Activated CD8-positive, alpha-beta memory T cell treated with anti-CD3 and anti-CD28 coated beads for 48 hours (primary cell): ENCODE measurements at places on chromosomes 2 and 18.

DNA sequence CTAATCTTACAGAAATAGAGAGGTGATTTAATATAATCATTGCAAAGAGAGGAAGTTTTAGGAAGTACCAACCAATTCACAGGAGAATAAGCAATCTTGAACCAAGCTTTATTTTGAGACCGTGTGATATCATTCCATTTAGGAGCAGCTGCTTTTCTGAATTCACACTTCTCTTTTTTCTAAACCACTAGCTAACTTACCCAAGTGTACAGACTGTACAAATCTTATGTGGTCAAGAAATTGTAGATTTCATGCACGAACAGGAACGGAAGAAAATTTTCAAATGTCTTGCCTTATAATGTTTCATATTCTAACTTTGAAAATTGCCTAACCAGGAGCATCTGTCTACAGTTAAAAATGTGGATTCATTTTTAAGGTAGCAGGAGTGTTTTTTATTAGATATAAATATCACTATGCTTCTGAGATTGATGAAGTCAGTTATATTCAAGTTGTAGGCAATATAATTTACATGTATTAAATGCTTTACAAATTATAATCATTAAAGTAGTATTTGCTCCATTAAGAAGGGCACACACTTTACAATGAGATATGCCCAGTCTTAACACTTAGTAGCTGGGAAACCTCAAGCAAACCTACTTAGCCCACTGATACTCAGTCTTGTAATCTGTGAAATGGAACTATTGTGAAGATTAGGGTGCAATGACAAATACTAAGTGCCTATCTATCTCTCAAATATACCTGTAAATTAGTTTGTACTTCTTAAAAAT is 302.2 kb upstream of the STON1 start:
- no peak for DNase-seq

- DNase-seq: no peak
Measured at GRCh38 chr2:11663427-11663826, 6.6 kb downstream of the NTSR2 start.

DNA sequence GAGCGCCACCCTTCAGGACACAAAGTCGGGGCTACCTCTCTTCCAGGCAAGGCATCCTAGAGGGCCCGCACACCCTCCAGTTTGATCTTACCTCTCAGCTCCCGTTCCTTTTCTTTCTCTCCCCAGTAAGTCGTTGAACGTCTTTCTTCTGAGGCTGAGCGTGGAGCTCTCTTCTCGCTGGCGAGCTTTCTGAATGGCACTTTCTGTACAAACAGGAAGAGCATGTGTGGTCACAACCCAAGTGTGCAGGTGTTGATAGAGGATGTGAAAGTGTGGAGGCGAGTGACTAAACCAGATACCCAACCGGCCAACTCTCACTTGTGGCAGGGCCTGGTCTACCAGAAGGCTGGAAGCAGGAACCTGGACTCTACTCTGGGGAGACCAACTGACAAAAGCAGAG is at the start of gene AFF3:
AFF3 (minus strand) TSS at position 198 of the 400 bp plus-strand sequence. CDS start 38,136 bp downstream, outside the sequence.
- DNase-seq: peak; percentile 27

GRCh38 chr2:64403426-64403825 is 50.5 kb upstream of the LGALSL start:
- no peak for DNase-seq

DNA sequence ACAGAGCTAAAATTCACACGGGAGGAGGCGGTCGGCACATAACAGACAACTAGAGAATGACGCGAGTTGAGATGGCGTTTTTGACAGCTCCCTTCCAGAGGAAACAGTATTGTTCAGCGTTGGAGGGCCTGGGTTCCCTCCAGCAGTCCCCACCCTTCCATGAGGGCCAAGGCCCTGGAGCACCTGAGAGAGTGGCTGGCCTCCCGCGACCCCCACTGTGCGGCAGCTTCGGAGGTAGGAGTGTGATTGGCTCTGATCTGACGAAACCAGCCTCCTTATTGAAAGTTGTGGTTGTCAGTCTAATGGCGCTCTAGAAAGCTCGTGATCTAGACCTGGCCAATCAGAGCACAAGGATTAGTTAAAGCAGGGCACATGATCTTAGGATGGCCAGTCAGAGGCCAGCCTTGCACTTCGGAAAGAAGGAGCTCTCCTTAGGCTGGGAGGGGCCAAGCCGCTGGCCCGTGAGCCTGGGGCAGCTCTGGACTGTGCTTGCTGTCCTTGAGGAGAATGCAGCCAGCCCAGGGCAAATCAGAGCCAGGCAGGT is 104.5 kb upstream of the CELF4 start:
- no peak for DNase-seq

- no peak for DNase-seq
Measured at GRCh38 chr2:9398881-9399780, 24.2 kb downstream of the ITGB1BP1 start.

DNA sequence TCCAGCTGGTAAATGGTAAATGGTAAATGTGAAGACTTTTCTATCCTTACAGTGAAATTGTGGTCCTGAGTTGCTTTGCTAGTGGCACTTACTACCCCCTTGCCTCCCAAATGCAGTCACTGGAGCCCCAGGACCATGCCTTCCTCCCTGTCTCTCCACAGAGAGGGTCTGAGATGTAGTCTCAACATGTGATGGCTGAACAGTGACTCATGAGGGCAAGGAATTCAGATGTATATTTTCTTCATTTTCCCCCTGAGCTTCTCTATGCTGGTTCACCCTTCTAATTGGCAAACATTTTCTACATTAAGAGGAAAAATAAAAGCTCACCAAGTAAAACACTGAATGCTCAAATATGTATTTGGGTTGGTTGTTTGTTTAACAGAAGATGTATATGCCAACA is 232.0 kb downstream of the SH3BP4 start:
- DNase-seq: no peak

DNA sequence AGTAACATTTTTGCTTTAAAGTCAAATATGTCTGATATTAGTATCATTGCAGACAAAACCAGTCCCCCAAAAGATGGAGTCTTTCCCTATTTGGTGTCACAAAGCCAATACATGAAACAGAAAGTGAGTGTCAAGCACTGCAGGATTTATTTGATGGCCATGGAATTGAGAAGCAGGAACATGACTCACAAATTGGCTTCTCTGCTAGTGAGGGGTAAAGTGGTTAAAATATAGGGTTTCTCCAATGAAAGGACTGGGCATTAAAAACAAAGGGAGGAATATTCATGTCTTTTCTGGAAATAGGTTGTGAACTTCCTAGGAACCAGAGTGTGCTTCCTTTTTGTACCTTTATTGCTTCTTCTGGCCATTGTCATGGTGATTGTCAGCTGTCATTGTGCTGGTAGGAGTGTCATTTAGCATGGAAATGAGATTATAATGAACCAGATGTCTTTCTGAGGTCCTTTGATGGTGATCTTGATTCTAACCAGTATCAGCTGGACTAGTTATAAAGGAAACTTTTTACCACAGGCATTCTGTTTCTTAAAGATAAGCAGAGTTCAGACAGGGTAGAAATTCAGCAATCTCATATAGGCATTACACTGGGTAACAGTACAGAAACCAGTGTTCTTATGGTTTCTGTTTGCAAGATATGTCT is 4.1 kb downstream of the REG1B start:
- DNase-seq: no peak

DNA sequence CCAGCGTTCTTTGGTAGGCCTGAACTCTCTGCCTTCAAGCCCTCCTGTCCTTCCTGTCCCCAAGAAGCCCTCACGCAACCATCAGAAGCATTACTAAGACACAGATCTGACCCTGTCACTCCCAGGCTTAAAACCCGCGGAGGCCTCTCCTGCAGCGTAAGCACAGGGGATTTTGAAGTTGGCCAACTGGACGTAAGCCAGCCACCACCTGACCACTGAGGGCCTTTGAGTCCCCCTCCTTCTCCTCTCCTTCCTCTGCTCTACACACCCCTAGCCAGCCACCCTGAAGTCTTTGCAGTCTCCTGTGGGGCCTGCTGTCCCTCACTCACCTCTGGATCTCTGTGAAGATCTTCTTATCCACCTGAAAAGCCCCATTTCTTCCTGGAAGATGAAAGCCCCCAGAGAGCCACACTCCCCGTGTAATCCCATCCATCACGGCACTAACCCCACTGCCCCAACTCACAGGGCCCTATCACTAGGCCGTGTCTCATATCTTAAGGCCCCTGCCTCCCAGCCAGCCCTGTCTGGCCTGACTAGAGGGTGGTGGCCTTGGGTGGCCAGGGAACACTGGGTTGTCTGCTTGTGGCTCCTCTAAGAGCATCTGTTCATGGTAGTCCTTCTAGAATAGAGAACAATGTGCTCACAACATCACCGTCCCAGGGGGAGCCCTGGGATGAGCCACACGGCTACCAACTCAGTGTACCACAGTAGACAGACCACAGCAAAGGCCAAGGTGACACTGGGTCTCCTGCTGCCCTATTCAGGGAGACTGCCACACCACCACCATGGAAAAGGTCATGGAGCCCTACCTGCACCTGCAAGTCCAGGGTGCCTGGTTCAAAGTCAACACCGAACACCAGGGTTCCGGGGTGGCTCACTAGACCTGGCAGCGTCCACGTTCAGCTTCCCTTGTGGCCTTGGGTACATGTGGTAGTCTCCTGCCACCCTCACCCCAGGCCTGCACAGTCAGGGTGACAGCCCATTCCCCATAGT is 191.6 kb downstream of the ZBTB7C start:
- DNase-seq: no peak

DNA sequence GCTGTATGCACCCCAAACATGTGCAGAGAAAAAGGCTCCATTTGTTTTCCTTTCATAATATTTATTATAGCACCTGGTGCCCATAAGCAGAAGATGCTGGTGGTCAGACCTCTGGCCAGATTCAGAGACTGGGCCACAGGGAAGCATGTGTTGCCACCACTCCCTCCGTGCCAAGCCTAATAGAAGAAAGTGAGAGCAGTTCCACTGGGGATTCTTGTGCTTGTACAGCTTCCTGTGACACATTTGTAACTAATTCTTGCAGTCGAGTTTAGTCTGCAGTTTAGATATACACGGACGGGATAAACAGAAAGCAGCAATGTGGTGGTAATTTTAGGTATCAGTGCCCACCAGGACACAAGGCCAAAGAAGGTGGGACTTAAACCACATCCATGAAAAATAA is 135.4 kb upstream of the PIEZO2 start:
- no peak for DNase-seq

DNA sequence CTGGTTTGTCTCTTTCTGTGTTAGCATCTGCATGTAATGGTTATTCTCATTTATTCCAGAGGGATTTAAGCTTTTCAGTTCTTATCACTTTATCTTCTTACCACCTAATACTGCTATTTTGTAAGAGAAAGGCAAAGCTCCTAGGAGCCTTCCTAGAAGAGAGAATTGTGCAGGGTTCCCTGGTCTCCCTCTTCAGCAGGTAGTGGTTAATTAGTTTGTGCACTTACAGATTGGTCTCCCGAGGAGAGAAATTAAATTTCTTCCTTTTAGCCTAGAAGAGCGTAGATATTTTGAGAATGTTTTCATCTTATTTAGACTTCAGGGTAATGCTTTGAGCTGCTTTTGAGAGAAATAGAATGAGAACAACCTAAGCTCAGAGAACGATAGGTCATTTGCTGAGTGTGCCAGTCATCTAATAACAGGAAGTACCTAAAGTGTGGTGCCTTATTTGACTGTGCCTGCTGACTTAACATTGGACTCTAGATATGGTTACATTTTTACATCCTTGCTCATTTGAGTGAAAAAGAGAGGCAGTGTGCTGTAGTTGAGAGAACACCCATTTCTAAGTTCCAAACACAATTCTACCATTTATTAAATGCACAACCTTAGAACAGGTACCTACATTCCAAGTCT is 651.4 kb downstream of the STK39 start:
- no peak for DNase-seq

DNA sequence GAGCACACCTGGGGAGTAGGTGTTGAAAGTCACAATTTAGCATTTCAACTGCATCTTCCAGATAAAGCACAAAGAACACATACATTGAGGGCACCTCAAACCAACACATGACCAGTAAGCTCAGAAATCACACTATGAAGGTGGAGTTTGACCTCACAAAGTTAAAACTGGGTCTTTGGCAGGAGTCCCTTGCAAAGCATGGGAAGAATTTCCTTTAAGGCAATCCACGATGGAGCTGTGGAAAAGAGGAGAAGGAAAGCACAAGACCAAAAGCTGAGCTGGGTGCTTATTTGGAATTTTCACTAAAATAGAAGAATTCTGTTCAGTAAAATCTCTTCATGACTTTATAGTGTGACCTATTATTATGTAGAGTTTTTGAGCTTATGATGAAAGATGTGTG is 212.9 kb upstream of the APCDD1 start:
- DNase-seq: no peak

DNA sequence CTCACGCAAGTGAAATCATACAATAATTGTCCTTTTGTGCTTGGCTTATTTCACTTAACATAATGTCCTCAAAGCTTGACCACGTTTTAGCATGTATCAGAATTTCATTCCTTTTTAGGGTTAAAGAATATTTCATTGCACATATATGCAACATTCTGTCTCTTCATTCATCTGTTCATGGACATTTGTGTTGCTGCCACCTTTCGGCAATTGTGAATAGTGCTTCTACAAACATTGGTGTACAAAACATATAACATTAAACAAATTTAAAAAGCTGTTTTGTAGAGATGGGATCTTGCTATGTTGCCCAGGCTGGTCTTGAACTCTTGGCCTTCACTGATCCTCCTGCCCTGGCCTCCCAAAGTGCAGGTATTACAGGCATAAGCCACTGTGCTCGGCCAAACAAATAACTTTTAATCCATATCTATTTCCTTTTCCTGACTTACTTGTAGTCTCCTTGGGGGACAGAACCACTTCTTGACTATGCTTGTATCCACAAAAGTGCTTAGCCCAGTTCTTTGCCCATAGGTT is 209.3 kb downstream of the SLC4A3 start:
- DNase-seq: no peak

DNA sequence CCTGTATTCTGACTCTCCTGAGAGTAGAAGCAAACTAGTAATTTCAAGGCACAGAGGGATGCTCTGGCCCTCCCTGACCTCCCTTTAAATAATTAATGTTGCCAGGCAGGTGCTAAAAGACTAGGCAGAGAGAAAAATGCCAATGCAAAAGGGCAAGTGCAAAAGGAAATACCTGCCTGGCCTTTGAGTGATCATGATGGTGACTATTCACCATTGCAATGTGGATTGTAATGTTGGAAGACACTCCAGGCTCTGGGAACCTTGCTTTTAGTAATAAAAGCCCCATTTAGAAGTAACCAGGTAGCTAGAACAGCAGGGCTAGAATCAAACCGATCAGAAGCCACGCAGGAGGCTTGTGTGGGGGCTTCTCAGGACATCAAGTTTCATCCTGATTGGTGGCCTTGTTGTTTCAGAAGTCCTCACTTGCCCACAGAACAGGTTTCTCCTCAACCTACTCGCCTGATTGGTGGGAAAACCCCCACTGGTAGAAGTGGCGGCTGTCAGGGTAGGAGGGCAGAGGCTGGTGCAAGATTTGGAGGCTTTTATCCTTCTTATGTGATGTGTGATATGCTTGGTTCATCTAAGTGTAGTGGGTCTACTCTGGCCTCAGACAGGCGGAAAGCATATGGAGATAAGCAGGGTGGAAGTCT is 16.0 kb upstream of the CHRNA1 start:
- no peak for DNase-seq
